ENCODE measurements at places on chromosomes 2 and 18.

GRCh38 chr2:10410001-10410822 lies 37.9 kb downstream of the ODC1 start:
- no peak for DNase-seq

- no peak for DNase-seq
Measured at GRCh38 chr2:174078275-174078674, 113.1 kb upstream of the SP3 start.

DNA sequence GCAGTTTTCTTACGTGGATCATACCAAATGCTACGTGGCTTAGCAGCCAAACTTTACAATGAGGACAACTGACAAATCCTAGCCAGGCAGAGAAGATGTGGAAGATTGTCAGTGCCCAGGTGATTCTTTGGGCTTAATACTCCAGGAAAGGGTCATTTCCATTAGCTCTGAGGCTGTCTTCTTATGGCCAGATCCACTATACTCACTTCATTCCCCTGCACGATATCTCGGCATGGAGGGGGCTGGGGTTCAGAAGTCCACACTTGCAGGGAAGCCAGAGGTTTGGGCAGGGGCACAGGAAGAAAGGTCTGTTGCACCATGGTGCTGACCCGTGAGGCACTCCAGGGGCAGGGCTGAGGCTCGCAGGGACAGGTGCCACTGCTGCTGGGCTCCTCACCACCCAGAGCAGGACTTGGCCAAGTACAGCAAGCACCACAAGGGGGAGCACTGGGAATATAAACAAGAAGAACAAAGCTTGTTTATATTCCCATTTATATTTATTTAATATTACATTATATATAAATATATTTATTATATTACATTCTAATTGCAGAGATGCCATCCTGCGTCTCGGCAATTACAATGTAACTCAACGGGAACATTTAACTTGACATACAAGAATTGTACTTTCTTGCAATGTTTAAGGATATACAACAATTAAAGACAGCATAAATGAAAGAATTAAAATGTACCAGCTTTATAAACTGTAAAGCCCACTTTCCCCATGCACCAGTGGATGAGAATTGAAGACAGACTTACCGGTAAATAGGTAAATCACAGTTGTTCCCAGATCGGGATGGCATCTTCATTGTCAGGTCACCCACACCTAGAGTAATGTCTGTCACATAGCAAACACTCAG lies 27.2 kb downstream of the CLUL1 start:
- DNase-seq = peak; percentile 28

GRCh38 chr2:2146969-2147900 lies 183.8 kb downstream of the MYT1L start:
- no peak for DNase-seq

GRCh38 chr2:203177361-203177760 lies 61.5 kb upstream of the CYP20A1 start:
- no peak for DNase-seq

DNA sequence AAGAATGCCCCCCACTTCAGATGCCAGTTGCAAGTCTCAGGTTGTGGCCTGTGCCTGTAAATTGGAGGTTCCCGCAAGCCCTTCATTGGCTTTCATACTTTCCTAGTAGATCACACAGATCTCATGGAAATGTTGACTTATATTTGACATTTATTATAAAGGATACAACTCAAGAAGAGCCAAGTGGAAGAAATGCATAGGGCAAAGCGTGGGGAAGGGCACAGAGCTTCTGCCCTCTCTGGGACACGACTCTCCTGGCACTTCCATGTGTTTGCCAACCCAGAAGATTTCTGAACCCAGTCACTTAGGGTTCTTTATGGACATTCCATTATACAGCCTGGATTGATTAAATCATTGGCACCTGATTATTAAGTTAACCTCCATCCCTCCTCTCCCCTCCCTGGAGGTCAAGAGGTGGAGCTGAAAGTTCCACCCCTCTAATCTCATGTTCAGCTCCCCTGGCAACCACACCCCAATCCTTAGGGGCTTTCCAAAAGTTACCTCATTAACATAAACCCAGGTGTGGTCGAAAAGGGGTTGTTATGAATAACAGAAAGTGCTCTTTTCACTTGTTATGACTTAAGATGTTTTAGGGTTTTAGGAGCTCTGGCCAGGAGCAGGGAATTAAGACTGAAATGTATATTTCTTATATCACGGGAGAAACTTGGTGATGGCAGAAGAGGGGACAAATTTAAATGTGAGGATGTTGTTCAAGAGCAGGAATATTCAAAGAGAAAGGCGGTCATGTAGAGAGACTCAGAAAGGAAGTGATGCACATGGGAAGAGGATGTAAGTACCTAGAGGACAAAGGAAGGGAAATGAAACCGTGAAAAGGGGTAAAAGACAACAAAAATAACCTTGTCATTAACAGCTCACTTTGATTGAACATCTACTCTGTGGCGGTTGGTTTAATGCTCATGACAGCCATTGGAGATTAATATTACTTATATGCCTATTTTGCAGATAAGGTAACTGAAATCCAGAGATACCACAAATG lies 31.8 kb downstream of the SP100 start:
- DNase-seq = no peak

DNA sequence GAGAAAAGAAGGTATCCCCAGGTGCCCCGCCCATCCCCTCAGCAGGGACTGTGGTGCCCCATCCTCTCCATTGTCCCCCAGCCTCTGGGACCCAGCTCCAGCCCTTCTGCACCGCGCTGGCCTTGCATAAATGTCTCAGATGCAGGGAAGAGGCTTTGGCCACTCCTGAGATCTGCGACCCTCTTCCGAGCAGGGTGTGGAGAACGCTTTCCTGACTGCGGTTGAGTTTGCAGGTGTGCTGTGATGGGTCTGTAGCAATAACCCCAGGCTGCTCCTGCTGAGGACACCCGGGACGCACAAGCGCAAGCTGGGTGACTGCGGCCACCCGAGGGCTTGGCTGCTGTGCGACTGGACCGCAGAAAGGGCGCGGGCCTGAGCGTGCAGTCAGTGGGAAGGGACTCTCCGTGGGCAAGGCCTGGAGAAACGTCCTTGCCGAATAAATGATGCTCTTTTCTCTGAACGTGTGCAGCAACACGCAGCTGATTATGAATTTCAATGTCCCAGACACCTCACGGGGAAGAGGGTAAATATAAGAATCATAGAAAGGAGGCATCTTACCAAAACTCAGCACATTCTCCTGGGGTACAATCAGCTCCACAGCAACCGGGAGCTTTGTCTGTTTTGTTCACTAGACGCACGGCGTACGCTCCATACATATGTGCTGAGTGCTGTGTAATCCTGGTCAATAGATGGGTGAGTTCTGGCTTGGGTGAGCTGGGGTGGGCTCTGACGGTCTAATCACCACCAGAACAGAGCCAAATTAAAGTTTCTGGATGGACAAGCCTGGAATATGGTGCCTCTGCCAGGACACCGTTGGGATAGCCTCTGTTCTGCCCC lies 67.5 kb upstream of the ZNF516 start:
- no peak for DNase-seq

DNA sequence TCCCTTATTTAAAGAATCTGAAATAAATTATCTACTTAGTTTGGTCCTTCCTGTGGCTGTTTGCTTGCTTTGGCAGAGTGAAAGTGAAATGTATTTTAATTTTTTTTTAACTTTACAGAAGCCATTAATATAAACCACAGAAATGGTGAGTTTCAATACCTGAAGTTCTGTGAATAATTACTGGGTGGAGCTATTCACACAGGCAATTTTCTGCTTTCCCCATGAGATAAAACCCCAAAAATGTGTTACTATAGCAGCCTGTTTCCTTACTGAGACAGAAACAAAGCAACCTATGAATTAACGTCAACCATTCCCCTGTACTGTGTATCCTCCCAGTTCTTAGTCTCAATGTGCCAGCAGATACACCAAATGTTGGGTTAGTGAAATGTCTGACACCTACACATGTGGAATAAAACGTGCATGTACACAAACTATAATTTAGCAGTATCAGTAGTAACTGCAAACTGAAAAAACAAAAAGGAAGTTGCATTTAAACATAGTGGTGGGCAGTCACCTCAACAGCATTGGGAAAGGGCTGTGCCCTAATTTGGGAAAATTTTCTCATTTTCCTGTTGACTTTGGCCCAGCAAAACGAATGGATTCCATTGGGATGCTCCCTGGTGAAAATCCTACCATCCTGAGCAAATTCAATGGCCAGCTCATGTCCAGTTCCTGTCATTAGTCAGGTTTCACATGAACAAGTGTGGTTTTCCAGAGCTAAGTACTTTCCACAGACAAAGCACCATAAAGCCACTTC lies 73.1 kb upstream of the RMDN2 start:
- DNase-seq = no peak

- no peak for DNase-seq
Measured at GRCh38 chr2:235868224-235868623, 300.0 kb downstream of the GBX2 start.

DNA sequence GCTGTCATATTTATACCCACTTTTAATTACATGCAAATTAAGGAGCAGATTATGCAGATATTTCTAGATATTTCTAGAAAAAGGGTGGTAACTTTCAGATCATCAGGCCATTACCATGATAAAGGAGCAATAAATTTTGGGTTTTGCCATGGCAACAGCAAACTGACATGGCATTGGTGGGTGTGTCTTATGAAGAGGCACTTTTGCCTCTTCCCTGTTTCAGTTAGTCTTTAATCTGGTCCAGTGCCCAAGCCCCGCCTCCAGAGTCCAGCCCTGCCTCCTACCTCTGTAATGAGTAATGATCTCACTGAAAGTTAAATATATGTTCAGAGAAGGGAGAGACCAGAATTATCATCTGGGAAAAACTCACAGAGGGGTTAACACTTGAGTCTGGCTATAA lies 124.8 kb downstream of the SCG2 start:
- no peak for DNase-seq

DNA sequence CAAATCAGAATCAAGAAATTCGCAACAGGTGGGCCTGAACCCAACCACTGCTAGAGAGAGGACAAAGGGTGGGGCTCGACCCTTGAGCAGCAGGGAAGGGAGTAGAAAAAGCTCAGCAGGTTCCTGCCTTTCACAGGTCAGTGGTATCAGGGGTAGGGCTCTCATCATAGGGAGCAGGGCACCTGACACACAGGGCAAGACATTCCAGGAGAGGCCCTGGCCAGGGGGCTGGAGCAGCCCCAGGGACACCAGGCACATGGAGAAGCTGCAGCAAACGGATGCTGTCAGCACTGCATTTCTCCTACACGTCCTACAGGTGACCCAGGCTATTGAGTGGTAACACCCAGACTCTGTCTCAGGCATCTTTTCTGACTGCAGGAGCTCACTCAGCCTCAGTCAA lies 17.2 kb upstream of the MLPH start:
- DNase-seq = no peak

- DNase-seq = no peak
Measured at GRCh38 chr2:222318712-222319585, 20.2 kb upstream of the PAX3 start.

DNA sequence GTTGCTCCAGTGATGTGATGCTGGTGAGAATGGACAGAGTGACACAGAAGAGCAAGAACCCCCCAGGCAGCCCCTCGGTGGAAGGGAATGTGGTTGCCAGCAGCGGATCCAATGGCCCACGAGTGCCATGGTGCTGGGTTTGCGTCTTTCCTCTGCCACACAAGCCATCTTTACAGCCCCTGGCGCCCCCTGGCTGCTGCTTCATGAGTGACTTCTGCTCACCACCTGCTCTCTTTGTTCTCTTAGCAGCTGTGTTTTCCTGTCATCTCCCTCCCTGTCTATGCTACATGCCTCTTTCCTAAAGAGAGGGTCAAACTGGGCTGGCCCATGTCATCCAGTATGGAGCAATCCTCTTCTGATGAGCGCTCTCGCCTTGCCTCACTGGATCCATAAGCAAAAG lies 300.0 kb upstream of the SMIM21 start:
- no peak for DNase-seq

DNA sequence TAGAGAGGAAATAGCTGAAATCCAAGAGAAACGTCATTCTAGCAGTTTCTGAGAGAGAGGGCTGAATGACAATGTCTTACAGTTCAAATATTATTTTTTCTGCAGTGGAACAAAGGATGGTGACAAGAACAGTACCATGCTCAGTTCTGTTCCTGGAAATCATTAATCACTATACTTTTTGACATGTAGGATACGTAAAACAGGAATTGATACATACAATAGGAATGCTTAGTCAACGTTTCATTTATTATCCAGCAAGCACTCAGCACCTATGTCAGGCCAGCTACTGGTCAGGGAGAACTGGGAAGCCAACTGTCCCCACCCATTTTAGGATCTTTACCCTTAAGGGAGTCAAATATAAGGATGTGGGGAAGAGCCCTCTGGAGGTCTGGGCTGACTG lies 114.7 kb downstream of the DHRS9 start:
- DNase-seq = no peak

DNA sequence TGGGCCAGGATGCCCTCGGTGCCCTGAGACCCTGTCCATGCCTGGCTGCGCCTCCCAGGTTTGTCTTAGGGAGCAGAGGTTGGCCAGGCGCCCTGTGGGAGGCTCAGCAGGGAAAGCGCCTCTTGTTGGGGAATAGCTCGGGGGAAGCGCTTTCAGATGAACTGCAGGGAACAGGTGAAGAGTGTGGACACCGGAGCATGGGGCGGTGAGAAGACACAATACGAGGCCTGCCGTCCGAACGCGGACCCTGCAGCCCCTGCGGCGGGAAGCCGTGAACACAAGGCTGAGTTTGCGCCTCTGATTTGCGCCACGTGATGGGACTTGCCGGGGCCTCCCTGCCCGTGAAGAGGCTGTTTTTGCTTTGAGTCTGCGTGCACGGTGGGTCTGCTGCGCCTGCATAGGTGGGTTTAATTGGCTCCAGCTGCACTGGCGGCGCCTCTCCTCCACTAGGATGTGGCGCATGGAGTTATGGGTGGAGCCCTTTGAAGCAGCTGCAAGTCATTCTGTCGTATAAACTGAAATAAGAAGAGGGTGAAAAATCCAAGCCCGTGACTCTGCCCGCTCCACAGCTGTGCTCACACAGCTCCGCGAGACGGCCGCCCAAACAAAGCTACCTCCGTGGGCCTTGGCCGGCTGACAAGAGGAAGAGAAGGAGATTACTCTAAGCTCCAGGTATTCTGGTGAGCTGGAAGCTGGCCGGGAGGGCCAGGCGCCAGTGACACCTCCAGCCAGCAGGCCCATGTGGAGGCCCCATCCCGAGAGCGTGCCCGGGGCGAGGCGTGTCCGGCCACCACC lies 103.5 kb upstream of the CTDP1 start:
- no peak for DNase-seq

GRCh38 chr2:70143314-70144150 lies 47.3 kb downstream of the C2orf42 start:
- no peak for DNase-seq

GRCh38 chr2:25816249-25816648 lies 62.0 kb downstream of the ASXL2 start:
- DNase-seq = no peak

DNA sequence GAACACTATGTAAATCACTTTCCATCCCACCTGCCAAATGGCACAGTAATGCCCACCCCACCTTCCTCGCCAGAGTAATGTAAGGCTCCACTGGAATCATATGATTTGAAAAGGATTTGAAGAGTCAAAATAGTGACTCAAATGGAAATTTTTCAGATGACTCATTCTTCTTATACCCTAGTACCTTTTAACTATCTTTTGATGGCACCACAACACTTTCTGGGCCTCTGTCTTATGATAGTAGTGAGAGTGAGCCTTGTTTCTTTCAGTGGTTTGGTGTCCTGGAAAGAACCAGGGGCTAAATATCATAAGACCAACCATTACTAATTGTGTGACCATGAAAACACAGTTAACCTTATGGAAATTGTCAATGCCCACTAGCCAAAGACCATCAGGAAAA lies 235.4 kb upstream of the SLC14A2 start:
- no peak for DNase-seq

- DNase-seq = no peak
Measured at GRCh38 chr2:46954951-46955571, 39.5 kb upstream of the MCFD2 start.

GRCh38 chr2:157837851-157838441 lies 38.2 kb downstream of the ACVR1 start:
- no peak for DNase-seq

Data from activated CD8-positive, alpha-beta memory T cell treated with anti-CD3 and anti-CD28 coated beads for 1 hour (primary cell).